ENCODE measurements at places on chromosomes 2 and 18.

DNA sequence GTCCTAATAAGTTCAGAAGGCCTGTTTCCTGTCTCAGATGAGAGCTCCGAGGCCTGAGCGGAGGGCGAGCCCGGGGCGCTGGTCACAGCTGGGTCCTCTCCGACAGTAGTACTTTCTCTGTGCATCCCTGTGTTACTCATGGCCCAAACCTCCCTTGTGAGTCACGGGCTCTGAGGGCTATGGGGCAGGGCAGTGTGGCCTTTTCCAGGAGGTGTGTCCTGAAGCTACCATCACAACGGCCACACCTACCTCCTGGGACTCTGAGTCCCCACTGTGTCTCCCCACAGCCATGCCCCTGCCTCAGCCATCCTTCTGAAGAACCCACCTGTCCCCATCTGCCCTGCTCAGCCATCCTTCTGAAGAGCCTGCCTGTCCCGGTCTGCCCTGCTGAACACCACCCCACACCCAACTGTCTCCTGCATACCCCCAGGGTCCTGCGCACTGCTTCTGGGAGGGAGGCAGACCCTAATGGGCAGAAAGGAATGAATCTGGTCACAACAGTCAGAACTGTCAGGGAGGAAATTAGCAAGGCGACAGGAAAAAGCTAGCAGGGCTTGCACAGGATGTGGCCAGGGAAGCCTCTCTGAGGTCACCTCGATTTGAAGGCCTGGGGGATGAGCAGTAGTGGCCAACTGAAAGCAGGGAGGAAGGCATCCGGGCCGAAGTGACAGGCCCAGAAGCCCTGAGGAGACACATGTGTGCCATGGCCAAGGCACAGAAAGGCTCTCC is 145.4 kb upstream of the RIOK3 start:
- DNase-seq, result no peak

DNA sequence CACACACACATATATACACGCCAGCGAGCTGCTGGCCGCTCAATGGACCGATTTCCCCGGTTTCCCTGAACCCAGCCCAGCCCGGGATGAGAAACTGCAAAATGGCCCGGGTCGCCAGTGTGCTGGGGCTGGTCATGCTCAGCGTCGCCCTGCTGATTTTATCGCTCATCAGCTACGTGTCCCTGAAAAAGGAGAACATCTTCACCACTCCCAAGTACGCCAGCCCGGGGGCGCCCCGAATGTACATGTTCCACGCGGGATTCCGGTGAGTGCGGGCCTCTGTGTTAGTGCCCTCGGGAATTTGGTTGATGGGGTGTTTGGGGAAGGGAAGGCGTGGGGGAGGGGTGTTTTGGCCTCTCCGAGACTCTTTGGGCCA is 392 bp downstream of the ST8SIA3 start:
- DNase-seq, result no peak

DNA sequence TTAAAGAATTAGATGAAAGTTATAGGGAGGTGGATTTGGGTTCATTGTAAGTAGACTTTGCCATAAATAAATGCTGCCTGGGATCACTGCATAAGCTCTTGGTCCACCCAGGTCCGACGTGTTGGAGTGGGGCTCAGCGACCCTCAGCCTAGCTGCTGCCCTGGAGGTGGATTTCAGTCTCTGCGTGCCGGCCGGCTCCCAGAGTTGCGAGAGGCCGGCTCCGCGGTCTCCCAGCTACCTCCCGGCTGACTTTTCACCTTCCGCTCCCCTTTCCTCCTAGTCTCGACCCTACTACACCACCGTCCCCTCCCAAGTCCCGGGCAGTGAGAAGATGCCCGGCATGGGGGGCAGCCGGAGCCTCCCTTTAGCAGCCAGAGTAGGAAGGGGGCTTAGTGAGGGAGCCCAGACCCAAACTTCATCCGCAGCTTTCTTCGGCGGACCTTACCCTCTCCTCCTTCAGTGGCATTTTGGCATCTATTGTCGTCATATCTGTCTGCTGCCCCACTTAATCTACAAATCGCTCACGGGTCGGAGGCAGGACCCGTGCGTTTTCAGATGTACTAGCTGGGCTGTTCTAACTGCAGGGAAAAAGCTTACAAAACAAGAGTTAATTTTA is 8.1 kb downstream of the EMX1 start:
- no peak for DNase-seq

GRCh38 chr18:79195716-79196683 is 126.8 kb downstream of the ATP9B start:
- no peak for DNase-seq

DNA sequence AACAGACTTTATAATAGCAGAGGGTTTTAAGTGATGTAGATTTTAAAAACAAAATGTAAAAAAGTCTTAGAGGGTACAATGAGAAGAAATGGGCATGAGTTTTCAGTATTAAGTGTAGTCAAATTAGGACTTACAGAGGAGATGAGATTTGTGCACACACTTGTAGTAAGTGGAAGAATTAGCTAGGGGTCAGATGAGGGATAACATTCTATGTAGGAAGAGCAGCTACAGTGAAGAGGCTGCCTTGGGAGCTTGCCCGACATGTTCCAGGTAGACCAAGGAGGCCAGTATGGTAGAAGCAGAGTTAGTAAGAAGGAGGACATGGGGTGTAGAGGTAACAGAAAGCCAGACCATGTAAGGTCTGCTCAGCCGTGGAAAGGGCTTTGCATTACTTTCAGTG is 189.2 kb upstream of the DSEL start:
- DNase-seq, result no peak

- DNase-seq, result no peak
These were observed 41.9 kb upstream of the SPATS2L start for GRCh38 chr2:200264631-200265030.

DNA sequence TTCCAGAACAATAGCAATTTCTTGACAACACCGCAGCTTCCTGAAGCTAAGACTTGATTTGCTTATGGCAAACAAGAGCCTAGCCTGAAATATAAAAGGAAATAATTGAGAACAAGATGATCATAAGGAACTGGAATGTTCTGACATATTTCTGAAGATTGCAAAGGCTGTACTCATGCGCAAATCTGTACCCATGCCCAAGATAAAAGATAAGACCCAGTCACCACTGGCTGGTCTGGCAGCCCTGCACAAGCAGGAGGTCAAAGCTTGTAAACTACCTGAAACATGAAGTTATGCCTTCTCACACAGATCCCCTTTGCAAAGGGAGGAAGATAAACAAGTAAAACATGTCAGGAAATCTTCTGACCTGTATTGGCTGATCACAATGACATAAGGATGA is 160.8 kb upstream of the GYPC start:
- DNase-seq, result no peak

- DNase-seq, result no peak
These were observed 5.7 kb downstream of the ITGB6 start for GRCh38 chr2:160194351-160194750.
